ENCODE measurements at places on chromosomes 2 and 18.

- no peak for DNase-seq
Measured at GRCh38 chr2:169038338-169038757, 7.2 kb upstream of the ABCB11 start.

- DNase-seq = no peak
Measured at GRCh38 chr2:40773291-40773690, 321.4 kb upstream of the SLC8A1 start.

GRCh38 chr2:222297600-222297935 is 1.2 kb downstream of the PAX3 start:
- no peak for DNase-seq

GRCh38 chr18:3595369-3596273 is 145.6 kb downstream of the TGIF1 start:
- no peak for DNase-seq

GRCh38 chr2:86650188-86650587 is 26.5 kb upstream of the RNF103 start:
- DNase-seq = no peak
